ENCODE measurements at places on chromosomes 3 and 15.

GRCh38 chr15:92579486-92579885 is 76.1 kb downstream of the FAM174B start:
- DNase-seq, result no peak

GRCh38 chr3:126262227-126262626 is 81.8 kb upstream of the ALDH1L1 start:
- no peak for DNase-seq

- no peak for DNase-seq
Observed at GRCh38 chr3:186298876-186299275, 63.2 kb downstream of the DGKG start.

- DNase-seq, result no peak
Observed at GRCh38 chr3:190362258-190362657, 25.7 kb upstream of the CLDN16 start.

DNA sequence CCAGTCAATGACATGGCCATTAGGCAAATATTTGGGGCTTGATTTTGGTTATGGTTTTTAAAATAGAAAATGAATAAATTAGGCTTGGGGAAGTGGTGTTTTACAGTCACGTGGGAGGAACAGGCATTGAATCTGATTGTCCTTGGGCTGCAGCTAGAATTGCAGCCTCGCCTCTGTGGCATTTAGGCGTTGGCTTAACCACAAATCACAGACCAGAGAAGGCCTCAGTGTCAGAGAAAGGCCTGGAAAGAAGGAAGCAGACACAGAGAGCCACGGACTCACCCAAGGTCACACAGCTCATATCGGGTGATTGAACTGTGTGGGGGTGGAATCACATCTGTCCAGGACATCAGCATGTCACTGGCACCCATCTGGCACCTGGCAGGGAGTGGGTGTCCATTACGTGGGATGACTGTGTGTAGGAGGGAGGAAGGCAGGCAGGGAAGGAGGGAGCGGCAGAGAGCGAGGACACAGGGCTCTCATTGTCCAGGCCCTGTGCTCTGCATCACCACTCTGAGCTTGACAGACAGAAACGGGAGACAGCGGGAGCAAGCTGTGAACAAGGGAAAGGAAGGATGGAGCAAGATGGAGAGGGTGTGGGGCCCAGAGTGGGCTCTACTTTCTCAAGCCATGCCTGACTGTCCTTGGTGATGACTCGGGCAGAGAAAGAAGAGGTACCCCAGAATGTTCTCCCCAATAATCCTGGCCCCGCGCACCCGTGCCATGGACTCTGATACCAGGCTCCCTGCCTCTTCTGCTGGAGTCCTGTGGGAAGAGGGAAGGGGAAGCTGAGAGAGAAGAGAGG is 186.4 kb downstream of the FAM43A start:
- no peak for DNase-seq

- DNase-seq, result no peak
Observed at GRCh38 chr15:31163769-31164572, 62.4 kb upstream of the TRPM1 start.

DNA sequence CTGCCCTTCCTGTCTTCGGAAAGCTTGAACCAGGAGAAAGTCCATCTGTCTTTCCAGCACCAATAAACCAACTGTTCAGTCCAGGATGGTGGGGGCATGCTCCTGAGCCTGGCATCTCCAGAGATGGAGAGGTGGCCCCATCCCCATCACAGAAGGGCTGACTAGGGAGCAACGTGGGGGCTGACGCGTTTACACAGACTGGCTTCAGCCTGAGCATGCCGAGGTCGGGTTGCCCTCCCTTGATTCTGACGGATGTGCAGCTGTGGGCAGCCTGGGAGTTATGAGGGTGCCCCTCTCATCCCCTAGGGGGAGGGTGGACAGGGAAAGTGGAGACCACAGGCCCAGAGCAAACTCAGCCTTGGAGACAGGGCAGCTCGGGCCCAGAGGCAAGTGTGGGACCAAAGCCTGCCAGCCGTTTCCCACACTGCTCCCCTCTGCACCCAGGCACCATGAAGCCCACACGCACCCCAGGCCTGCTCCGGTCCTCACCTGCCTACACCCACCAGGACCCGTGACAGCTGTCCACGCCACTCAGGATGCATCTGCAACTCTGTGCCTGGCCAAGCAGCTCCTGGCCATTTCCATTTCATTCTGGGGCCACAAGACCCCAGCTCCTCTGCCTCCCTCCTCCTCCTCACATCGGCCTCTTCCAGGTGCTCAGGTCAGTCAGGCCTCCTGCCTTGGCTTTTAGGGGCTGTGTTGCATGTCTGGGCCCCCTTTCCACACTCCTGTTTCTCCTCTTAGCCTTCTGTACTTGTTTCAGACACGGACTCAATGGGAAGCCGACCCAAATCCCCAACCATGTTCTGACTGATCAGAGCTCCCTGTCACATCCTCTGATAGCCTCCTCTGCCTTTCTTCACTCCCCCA is 48.2 kb upstream of the SLC41A3 start:
- no peak for DNase-seq

GRCh38 chr3:194757647-194758061 is 72.0 kb downstream of the FAM43A start:
- DNase-seq, result no peak

DNA sequence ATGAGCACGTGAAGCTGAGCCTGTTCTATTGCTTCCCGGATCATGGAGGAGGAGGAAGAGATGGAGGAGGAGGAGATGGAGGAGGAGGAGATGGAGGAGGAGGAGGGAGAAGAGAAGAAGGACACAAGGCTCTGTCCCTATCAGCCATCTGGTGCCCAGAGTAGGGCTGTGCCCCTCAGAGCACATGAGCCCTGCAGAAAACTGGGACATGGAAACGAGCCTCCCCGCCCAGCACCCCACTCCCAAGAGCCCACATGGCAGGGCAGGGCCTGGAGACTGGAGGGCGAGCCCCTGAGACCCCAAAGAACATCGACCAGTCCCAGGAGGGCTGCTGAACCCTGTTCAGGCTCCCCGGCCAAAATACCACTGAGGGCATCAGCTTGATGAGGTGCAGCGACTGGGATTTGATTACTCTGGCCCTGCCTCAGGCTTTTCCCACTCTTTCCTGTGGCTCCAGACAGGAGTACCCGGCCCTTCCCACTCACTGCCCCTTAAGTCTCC is 285.6 kb downstream of the UACA start:
- DNase-seq, result no peak

- no peak for DNase-seq
Observed at GRCh38 chr3:41936384-41936783, 25.5 kb downstream of the ULK4 start.

GRCh38 chr3:138187296-138188012 is at the start of gene ARMC8:
TSS of gene ARMC8 (plus strand) at chr3:138187301. CDS start at chr3:138187555, 254 bp downstream.
- DNase-seq, result peak; percentile 56

- no peak for DNase-seq
Observed at GRCh38 chr3:152043620-152044019, 170.2 kb downstream of the SUCNR1 start.

GRCh38 chr3:195565716-195566115 is 18.0 kb downstream of the APOD start:
- DNase-seq, result no peak

- DNase-seq, result no peak
Observed at GRCh38 chr15:42373274-42373673, 14.0 kb downstream of the CAPN3 start.

- no peak for DNase-seq
Observed at GRCh38 chr15:40985541-40986330, 32.5 kb downstream of the CHAC1 start.

GRCh38 chr3:171159024-171159821 is 132.7 kb upstream of the SLC2A2 start:
- DNase-seq, result no peak

GRCh38 chr3:30349507-30349906 is 256.9 kb upstream of the TGFBR2 start:
- peak; percentile 20 for DNase-seq

GRCh38 chr3:45105855-45106671 is 40.1 kb downstream of the CDCP1 start:
- peak; percentile 54 for DNase-seq

GRCh38 chr3:148162132-148162531 is 535.6 kb upstream of the AGTR1 start:
- DNase-seq, result no peak

DNA sequence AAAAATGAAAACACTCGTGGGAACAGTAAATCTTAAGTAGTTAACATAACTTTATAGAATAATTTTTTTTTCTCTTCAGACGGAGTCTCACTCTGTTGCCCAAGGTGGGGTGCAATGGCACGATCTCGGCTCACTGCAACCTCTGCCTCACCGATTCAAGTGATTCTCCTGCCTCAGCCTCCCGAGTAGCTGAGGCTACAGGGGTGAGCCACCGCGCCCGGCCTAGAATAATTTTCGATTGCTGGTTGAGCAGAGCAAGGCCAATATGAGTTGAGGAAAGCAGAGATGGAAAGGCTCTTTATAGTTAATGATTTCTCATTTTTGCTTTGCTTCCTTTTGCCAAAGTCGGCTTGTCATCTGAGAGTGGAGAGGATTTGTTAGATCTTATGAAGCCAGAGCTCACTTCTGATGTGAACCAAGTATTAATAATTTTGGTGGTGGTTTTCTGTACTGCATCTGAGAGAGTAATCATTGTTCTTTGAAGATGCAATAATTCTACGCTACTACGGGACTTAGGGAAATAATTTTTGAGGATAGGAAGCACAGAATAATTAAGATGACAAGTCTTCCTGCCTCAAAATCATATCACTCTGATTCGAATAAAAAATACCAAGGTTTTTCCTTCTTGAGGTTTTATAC is 1.6 kb upstream of the GOLM2 start:
- DNase-seq, result no peak

DNA sequence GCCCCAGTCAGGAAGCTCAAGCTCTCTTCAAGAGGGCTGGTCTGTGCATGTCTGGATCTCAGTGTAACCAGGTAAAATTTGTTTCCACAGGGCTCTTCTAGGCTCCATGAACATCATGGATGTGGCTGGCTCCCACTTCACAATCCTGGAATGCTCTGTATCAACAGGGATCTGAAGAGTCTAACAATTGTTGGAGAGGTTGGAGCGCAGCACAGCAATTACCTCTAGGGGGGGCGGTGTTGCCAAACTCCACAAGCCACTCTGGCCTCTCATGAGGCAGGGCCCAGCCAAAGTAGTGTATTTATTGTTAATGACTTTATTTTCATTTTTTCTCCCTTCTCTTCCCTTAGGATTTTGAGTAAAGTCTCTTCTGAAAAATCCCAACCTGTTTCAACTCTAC is 6.1 kb upstream of the EIF2B5 start:
- no peak for DNase-seq

DNA sequence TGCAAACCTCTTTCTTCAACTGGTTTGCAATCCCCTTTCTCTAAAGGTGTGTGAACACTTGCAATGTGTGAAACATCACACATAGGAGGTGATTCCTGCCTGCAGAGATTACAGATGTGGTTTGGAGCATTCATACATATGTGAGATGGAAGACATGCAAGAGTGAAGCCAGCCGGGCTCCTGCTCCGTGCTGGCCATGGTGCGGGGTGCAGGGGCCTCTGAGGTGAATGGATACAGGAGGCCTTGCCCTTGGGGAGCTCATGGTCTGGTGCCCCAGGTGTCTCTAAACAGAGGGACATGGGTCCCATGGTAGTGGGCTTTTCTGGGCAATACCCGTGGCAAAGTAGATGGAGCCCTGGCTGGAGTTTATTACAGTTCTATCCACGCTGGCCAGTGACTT is 6.0 kb downstream of the SLC6A11 start:
- DNase-seq, result no peak

DNA sequence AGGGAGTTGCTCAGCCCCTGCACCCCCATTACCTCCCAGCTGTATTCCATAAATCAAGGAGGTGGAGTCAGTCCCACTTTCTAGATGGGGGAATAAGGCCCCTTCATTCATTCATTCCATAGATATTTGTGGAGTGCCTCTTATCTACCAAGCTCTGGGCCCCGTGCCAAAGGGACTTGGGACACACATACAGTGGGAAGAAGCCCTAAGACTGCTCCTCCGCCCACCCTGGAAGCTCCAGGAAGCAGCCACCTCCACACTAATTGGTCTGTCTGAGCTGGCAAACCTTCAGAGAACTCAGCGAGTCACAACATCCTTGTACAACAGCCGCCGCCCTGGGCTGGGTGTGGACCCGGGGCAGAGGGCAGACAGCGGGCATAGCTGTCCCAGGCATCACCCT is 6.4 kb downstream of the STRA6 start:
- DNase-seq, result no peak

- no peak for DNase-seq
Observed at GRCh38 chr15:83064859-83065258, 2.2 kb downstream of the BTBD1 start.

GRCh38 chr15:99466701-99467337 is 99.0 kb upstream of the MEF2A start:
- DNase-seq, result no peak

DNA sequence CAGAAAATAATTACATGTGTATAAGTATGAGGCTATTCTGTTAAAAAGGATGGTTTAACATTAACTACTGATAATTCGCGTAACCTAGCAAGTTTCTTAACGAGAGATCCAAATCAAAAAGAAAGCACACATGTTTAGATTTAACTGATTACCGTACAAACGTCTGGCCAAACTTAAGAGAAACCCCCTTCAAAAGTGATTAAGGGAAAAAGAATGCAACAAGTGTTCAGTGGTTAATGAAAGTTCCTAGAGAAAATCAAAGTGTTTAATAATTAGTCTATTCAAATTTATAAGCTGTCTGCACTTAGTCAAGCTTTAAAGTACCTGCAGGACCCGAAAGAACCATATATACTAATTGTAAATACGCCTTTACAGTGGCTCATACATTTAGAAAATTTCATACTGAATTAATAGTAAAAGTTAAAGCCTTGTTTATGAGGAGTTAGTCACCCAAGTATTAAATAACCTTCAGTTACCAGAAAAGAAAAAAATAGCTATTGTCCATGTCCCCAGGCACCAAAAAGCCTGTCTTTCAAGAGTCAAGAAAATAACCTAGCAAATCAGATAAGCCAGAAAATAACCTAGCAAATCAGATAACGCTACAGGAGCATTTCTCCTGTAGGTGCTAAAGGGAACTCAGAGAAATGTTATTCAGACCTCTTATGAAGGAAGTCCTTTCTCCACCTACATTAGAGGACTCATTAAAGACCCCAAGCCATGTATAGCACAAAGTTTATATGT is 34.6 kb downstream of the ZNF589 start:
- no peak for DNase-seq

DNA sequence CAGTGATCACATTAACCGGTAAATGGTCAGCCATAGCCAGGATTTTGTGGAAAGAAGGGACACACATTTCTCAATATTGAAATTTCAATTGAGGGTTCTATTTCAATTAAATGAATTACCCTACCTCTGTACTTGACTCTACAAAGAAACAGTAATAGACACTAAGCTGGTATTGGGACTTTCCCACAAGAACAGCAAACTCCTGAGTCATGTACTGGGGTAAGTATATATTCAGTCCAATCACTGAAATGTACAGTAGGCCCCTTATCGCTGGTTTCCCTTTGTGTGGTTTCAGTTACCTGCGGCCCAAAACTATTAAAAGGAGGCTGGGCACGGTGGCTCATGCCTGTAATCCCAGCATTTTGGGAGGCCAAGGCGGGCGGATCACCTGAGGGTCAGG is 17.6 kb downstream of the ASB14 start:
- DNase-seq, result no peak

All from CMK (cell line).